ENCODE measurements at places on chromosomes 11 and 22. TPM values are rescaled to one million over a fixed set of nuclear protein-coding genes. Genes with fewer than 3 reads are reported as not detected.
A peak's percentile ranks its signal among the peaks of the same experiment; 100 is the strongest.

DNA sequence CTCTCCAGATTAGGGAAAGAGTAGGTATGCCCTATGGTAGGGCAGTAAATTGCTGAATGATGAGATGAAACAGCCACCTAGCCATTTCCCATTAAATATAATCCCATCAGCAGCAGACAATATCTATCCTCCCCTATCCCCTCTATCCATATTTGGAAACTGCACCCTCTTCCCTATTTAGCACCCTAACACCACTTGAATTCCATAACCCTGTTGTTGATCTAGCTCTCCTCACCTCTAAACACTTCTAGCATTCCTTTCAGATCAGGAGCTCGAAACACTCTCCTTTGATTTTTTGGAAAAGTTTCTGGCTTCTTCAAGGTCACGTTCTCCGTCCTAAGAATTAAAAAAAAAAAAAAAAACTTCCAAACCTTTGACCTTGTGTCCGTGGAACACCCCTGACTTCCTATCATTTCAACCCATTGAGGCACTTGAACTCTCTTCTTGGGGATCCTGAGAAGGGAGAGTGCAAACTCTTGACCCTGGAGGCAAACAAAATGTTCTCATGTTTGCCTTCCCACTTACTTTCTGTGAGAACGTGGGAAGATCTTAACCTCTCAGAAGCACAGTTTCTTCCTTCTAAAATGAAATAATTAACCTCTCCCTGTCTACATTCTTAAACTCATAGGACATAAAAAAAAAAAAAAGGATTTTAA lies 19.0 kb downstream of the TRIM5 start:
- no peak for DNase-seq

DNA sequence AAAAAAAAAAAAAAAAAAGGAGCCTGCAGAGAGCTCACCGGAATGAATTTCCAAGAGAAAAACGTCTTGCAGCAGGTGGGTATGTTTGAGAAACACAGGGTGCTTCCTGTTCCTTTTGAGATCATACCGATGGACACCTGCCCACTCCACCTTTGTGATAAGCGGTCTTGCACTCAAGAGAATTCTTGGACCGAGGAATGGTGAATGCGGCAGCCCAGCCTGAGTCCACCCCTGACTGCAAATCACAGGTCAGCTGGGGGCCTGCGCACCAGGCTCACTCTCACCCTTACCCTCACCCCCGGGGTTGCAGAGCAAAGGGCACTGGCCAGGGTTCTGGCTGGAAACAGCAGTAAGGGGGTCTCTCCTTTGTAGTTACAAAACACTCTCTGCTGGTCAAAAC lies 16.8 kb upstream of the TEF start:
- DNase-seq: no peak

DNA sequence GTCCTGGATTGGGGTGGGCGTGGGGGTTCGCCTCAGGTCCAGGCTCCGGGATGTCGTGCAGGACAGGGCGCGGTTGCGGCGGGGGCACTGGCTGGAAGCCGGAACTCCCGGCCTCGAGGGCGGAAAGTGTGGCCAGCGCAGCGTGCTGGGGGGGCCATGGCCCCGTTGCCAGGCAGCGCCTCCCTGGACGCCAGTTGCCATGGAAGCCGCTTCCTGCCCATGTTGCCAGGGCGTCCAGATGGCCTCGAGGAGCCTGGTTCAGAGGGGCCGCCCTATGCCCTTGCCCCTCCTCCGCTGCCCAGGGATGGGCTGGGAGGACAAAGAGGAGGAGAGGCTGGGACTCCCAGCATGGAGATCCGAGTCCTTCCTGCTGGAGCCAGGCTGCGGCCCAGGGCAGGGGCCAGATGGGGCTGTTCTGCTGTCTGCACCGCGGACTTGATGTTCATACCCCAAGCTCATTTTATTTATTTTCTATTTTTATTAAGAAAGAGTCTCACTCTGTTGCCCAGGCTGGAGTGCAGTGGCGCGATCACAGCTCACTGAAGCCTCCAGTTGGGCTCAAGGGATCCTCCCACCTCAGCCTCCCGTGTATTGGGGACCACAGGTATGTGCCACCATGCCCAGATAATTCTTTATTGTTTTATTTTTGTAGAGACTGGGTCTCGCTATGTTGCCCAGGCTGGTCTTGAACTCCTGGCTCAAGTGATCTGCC lies 4.6 kb upstream of the CCDC188 start:
- peak; percentile 73 for DNase-seq

DNA sequence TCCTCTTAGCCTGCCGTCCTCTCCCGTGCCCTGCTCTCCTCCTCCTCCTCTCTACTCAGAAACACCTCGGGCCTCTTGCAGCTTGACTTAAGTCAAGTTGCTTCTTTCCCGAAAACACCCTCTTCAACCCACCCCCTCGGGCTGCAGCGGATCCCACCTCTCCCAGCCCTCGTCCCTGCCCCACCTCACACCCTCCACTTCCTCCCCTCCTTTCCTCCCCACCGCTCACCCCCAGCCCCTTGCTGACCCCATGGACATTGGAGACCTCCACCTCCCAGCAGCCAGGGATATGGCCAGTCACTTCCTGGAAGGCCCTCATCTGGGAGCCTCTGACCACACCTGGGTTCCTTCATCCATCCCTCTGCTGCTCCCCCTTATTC lies 8.5 kb upstream of the CYTH4 start:
- no peak for DNase-seq

OR8D4 gene
- total RNA-seq: not detected

GVQW3 gene
- total RNA-seq: 1.6 TPM

PAMR1 gene
- total RNA-seq: 7.2 TPM

OR10G7 gene
- not detected for total RNA-seq

ADORA2A gene
- total RNA-seq: 1.5 TPM
